SIG-M5 (cell line): ENCODE measurements at places on chromosomes 2 and 18.
A peak's percentile ranks its signal among the peaks of the same experiment; 100 is the strongest.

DNA sequence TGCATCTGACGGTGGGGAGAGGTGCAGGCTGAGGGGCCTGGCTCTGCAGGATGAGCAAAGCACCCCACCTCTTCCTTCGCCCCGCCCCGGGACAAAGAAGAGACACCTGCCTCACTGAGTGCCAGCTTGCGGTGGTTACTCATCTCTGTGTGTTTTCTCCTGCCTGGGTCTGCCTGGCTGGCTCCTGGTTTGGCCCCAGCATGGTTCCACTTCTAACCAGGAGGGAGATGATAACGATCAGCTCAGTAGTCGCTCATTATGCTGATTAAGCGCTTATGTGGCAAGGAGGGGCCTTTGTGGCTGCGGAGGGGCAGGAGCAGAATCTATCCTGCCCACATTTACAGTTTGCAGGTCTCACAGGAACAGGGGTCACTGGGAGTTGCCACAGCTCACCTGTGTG lies 68.7 kb upstream of the EDAR start:
- no peak for DNase-seq

GRCh38 chr2:43759195-43759594 lies 14.6 kb upstream of the DYNC2LI1 start:
- no peak for DNase-seq

GRCh38 chr2:230849633-230850357 lies 14.9 kb upstream of the ITM2C start:
- DNase-seq, result no peak

GRCh38 chr2:38185012-38185491 lies 109.1 kb upstream of the CYP1B1 start:
- DNase-seq, result no peak

- DNase-seq, result no peak
Measured at GRCh38 chr2:178075006-178075326, 2.4 kb upstream of the PDE11A start.

- no peak for DNase-seq
Measured at GRCh38 chr2:148888986-148889385, 14.0 kb downstream of the KIF5C start.

GRCh38 chr2:143034292-143035074 lies 94.7 kb upstream of the ARHGAP15 start:
- DNase-seq, result peak; percentile 88

GRCh38 chr2:164388511-164388910 lies 232.8 kb downstream of the GRB14 start:
- no peak for DNase-seq

- DNase-seq, result no peak
Measured at GRCh38 chr18:24982831-24983230, 369.1 kb downstream of the ZNF521 start.

DNA sequence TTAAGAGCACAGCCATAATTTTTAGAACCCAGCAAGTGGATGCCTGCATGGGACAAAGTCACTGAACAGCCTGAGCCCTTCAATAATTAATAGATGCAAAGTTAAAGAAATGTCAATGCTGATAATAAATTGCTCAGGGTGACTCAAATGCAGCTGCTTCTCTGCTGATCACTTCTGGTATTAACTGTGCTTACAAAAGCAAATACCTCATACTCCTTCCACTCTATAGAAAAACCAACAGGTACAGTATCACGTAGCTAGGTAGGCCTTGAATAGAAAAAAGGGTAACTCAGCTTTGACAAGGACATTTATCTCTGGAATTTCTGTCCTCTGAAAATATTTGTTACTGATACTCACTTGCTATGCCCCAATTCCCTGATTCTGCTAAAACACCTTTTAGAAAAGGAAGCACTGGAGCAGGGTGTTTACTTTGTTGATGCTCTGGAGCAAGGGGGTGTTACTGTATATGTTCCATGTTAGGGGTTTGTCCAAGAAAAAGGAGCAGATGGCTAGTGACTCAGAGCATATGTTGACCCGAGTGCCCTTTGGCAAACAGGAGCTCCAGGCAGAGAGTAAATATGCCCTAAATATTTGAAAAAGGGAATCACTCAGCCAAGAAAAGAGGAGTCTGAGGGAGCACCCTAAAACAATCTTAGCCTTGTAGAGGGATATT lies 59.1 kb upstream of the RTN4 start:
- DNase-seq, result no peak

DNA sequence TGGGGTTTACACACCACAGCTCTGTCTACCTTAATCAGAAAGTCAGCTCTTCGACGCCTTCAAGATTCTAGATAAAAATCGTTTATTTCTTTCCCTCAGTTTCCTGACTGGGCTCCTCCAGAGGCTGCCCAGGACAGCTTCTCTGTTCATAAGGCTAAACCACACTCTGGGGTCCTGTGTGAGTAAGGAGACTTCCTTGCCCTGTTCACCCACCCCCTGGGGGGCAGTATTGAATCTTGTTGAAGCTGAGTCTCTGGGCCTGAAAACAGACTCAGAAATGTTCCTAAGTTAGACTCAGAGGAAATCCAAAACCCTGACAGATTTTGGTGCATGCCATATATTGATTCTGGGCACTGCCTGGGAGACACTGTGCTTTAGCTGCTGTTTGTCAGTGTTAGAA lies 43.0 kb downstream of the G6PC2 start:
- no peak for DNase-seq

DNA sequence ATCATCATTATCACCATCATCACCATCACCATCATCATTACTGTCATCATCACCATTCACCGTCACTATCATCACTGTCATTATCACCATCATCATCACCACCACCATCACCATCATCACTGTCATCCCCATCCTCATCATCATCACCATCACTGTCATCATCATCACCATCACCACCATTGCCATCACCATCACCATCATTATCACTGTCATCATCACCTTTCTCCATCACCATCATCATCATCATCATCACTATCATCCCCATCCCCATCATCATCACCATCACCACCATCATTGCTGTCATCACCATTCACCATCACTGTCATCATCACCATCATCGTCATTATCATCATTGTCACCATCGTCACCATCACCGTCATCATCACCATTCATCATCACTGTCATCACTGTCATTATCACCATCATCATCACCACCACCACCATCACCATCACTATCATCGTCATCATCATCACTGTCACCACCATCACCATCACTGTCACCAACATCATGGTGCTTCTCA lies 9.8 kb downstream of the HPCAL1 start:
- DNase-seq, result no peak

GRCh38 chr2:1246239-1246638 lies 167.0 kb upstream of the TPO start:
- no peak for DNase-seq

- DNase-seq, result no peak
Measured at GRCh38 chr2:23549821-23550530, 165.0 kb downstream of the KLHL29 start.
